ENCODE measurements at places on chromosomes 7 and 10. TPM values are rescaled to one million over a fixed set of nuclear protein-coding genes. Genes with fewer than 3 reads are reported as not detected.

Gene ZNF12
- total RNA-seq: 21.5 TPM

Gene HYAL4
- total RNA-seq: 1.8 TPM

Gene LGI1
- not detected for total RNA-seq

Gene RBP3
- total RNA-seq: not detected

Gene FAM25A
- not detected for total RNA-seq

Gene DYNC1I1
- not detected for total RNA-seq

Gene DLD
- total RNA-seq: 104 TPM

Gene EDRF1
- 25.1 TPM for total RNA-seq

Gene SCART1
- 3.3 TPM for total RNA-seq

Gene TFEC
- 0.44 TPM for total RNA-seq

Gene SERPINE1
- not detected for total RNA-seq

Gene CALML5
- total RNA-seq: not detected

Gene PLAC9
- total RNA-seq: not detected

Gene BAIAP2L1
- 5.1 TPM for total RNA-seq

Gene SPDYE18
- total RNA-seq: 0.96 TPM

Gene METTL27
- not detected for total RNA-seq

Gene STAM
- total RNA-seq: 33.3 TPM

DNA sequence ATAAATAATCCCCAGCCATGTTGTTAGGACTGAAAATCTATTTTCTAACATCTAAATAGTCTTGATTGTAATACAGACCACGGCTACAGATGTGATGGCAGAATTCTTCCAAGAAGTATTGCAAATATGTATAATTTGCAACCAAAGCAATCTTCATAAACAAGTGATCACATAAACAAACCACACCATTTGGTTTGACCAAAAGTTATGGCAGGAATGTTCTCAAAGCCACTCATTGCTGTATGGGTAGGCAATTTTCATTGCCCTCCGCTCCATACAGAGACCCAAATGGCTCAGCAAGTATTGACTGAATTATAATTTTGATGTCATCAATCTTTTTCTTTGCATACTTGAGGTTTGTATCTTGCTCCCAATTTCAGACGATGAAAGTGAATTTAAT, 19.0 kb upstream of the RHOBTB1 start:
- H3K4me3 ChIP-seq: no peak overlapping the region
- H3K27ac ChIP-seq: no peak overlapping the region
- peaks cover 18% of the 10 kb centered on the region for H3K27me3 ChIP-seq
- no peaks in the 10 kb centered on the region for H3K36me3 ChIP-seq
- peaks cover 24% of the 10 kb centered on the region for H3K4me1 ChIP-seq

DNA sequence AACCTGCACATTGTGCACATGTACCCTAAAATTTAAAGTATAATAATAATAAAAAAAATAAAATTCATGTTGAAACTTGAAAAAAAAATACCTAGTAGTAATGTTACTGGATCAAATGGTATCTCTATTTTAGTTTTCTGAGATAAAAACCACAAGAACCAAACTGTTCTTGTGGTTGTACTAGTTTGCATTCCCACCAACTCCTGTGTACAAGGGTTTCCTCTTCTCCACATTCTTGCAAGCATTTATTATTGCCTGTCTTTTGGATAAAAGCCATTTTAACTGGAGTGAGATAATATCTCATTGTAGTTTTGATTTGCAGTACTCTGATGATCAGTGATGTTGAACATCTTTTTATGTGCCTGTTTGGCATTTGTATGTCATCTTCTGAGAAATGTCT, 177.7 kb downstream of the KIF20B start:
- peaks cover 14% of the 10 kb centered on the region for H3K27me3 ChIP-seq
- H3K4me3 ChIP-seq: no peak overlapping the region
- no peaks in the 10 kb centered on the region for H3K4me1 ChIP-seq

DNA sequence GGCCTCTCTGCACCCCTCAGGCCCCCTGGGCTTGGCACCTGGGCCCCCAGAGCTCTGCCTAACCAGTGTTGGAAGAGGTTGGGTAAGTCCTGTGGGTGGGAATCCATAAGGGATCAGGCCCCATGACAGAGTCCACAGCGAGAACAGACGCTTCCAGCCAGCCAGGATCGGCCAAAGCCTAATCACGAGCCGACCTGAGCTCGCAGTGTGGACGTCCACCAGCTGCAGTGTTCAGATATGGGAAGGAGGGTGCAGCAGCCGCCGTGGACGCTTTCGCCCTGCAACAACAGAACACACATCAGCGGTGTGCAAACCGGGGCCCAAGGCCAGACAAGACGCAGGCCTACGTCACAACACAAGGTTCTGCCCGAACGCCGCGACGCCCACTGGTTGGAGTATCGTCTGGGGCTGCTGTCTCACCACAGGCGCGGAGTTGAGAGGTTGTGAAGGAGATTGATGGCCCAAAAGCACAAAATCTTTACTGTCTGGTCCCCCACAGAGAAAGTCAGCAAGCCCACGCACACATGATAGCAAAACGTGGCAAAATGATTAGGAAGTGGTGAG, 102.1 kb downstream of the FOXL3 start:
- no peak overlapping the region for H3K27ac ChIP-seq
- no peak for DNase-seq
- H3K27me3 ChIP-seq: no peaks in the 10 kb centered on the region
- H3K4me1 ChIP-seq: no peaks in the 10 kb centered on the region

DNA sequence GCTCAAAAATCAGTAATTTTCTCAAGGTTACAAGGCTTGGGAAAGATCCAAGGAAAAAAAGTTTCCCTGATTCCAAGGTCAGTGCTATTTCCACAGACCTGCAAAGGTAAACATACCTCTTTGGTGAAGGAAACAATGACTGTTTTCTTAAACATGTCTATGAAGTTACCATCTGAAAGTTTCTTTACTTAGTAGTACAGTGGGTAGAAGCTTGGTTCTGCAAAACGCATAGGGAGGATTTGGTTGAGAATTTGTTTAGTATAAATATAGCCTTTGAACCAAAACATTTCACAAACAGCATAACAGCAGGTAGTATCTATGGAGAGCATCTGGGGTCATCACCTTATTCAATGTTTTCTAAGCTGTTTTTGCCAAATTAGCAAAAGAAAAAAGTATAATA, 169.6 kb downstream of the CCSER2 start:
- H3K27ac ChIP-seq: no peak overlapping the region
- H3K36me3 ChIP-seq: peaks cover 3% of the 10 kb centered on the region
- no peaks in the 10 kb centered on the region for H3K27me3 ChIP-seq
- H3K4me1 ChIP-seq: peaks cover 6% of the 10 kb centered on the region
- H3K4me3 ChIP-seq: no peak overlapping the region
- DNase-seq: no peak

- H3K36me3 ChIP-seq: peaks cover 3% of the 10 kb centered on the region
- no peak overlapping the region for H3K4me3 ChIP-seq
- peaks cover 14% of the 10 kb centered on the region for H3K27me3 ChIP-seq
- no peak overlapping the region for H3K27ac ChIP-seq
- no peak for DNase-seq
- H3K4me1 ChIP-seq: peaks cover 18% of the 10 kb centered on the region
Observed at GRCh38 chr7:141017555-141017954, 2.8 kb upstream of the MRPS33 start.

DNA sequence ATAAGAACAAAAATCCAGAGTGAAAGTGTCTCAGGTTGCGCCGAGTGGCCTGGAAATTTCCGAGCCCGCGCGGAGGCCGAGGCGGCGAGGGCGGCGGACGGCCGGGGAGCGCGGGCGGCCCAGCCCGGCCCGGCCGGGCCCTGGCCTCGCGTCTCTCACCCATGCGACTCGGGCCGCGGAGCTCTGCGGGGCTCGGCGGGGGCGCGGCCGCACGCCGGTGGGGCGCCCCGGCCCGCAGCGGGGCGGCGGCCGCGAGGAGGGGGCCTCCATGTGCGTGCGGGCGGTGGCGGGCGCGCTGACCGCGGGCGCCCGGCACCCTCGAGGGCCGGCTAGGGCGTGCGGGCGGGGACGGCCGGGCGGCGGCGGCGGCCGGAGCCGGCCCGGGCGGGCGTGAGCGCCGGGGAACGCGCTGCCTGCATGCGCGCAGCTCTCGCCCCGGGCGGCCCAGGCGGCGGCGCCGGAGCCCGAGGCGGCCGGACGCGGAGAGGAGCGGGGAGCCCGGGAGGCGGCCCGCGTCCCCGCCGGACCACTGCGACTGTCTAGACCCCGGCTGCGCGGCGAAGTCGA, 302 bp upstream of the EN2 start:
- no peak overlapping the region for H3K27ac ChIP-seq
- DNase-seq: no peak
- peak overlapping the region; percentile 79 for H3K4me3 ChIP-seq

DNA sequence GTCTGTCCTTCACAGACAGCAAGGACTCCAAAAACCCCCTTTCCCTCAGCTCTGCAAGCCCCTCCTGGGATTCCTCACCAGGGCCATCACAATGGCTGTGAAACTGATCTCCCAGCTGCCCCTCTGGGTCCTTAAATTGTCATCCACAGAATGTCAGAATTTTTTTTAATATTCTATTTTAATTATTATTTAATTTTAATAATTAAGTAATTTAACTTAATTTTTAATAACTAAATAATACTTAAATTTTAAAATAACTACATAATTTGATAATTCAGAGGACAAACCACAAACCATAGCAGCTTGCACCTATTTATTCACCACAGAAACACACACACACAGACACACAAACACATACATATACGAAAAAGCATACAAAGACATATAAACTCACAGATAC, 565.8 kb upstream of the COBL start:
- no peak for DNase-seq
- H3K36me3 ChIP-seq: no peaks in the 10 kb centered on the region
- H3K4me3 ChIP-seq: no peak overlapping the region
- no peaks in the 10 kb centered on the region for H3K27me3 ChIP-seq
- H3K27ac ChIP-seq: no peak overlapping the region

DNA sequence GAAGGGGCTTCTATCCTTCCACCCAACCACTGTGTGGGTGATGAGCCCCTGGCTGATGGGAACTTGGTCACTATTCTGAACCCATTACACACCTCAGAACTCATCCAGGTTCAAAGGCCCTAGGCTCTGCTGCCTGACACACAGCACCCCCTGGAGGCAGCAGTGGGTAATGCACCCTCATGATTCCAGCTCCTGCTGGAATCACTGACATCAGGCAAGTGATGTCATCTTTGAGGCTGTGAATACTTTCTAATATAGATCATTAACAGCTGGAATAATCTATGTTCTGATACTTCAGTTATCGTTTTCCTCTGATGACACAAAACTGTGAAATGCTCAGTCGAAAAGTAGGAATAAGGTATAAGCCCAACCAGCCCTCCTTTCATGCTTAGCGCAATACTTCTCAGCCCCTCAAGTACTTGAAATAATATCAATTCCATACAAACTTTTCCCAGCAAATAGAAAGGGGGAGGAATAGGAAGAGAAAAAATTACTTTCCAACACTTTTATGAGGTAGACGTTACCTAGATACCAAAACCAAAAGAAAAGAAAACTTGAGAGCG, 7.5 kb upstream of the RBP3 start:
- H3K36me3 ChIP-seq: no peaks in the 10 kb centered on the region
- no peak overlapping the region for H3K4me3 ChIP-seq
- H3K27ac ChIP-seq: no peak overlapping the region
- H3K27me3 ChIP-seq: peaks cover 23% of the 10 kb centered on the region
- no peaks in the 10 kb centered on the region for H3K4me1 ChIP-seq
- DNase-seq: peak; percentile 74

GRCh38 chr7:1645071-1645409, 25.0 kb upstream of the ELFN1 start:
- H3K36me3 ChIP-seq: no peaks in the 10 kb centered on the region
- no peak overlapping the region for H3K4me3 ChIP-seq
- H3K27me3 ChIP-seq: peaks cover 6% of the 10 kb centered on the region
- no peak overlapping the region for H3K27ac ChIP-seq
- no peaks in the 10 kb centered on the region for H3K4me1 ChIP-seq
- DNase-seq: no peak

DNA sequence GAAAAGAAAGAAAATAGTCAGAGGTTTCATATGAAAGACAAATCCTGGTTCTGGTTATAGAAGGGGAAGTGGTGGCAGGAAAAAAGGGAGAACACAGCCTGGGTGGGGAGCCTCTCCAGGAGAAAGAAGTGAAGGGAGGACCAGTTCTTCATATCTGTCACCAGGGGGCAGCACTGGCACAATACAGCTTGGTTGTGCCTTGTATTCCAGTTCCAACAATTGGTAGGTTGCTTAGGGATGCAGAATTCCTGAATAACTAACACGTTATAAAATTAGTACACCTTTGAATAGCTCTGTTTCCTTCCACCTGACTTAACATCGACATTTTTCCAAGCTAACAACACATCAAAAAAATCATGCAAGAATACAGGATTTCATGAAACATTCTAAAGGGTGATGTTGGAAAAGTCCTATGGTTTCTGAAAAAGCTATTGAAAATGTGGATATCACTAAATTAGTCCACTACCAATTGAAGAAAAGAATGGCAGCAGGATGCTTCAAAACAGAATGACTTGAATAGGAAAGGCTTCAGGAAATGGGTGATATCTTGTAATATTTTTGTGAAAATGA, 52.9 kb downstream of the CYP26A1 start:
- H3K27ac ChIP-seq: no peak overlapping the region
- no peaks in the 10 kb centered on the region for H3K27me3 ChIP-seq
- peaks cover 26% of the 10 kb centered on the region for H3K4me1 ChIP-seq
- no peak overlapping the region for H3K4me3 ChIP-seq

- H3K27me3 ChIP-seq: no peaks in the 10 kb centered on the region
- peak overlapping the region; percentile 89 for H3K27ac ChIP-seq
Observed at GRCh38 chr7:149865437-149865836, 8.3 kb upstream of the ATP6V0E2 start.

DNA sequence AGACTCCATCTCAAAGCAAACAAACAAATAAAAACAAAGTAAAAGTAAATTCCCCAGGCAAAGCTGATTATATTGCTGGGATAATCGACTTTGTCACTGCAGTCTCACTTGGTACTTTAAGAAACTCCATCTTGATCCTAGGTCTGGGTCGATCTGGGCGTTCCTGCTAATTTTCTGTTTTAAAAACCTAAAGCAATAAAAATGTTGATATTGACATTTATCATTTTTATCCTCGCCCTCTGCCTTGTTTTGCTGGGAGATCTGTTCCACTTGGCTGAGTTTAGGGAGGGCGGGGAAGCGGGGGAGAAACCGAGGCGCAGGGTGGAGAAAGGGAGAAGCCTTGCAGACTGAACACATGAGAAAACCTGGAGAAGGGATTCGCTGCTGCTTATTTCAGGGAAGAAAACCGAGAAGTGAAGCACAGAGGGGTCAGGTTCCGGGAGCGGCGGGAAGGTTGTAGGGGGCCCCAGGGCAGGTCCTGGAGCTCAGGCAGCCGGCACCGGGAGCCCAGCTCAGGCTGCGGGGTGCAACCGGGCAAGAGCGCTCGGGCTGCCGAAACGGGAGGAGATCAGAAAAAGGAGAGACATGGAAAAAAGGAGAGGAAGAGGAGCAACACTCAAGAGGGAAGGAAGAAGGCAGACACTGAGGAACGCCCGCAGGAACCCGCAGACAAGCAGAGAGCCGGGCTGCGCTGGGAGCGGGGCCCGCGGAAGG, 27.3 kb upstream of the KMT2C start:
- no peak for DNase-seq
- H3K36me3 ChIP-seq: no peaks in the 10 kb centered on the region
- H3K27ac ChIP-seq: peak overlapping the region; percentile 50
- no peaks in the 10 kb centered on the region for H3K27me3 ChIP-seq
